ENCODE measurements at places on chromosomes 11 and 22.

DNA sequence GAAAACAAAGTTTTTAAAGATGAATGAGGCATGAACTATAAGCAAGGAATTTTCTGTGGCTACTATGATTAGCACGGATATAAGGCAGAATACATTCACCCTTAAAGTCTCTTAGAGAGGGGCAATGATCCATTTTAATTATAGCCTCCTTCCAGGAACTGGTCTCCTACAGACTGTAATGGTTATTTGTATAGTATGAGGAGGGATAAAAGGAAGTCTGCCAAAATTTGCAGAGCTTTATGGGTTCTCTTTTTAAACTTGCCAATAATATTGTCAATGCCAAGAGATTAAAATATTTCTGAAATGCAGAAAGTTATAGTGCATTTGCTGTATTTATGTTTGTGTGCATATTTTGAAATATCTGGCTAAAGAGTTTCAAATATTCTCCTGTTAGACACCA is 271.4 kb upstream of the LUZP2 start:
- DNase-seq: no peak

- no peak for DNase-seq
Observed at GRCh38 chr11:101840704-101841103, 74.1 kb upstream of the CEP126 start.

- DNase-seq: no peak
Observed at GRCh38 chr11:123219066-123219690, 24.1 kb upstream of the CLMP start.

DNA sequence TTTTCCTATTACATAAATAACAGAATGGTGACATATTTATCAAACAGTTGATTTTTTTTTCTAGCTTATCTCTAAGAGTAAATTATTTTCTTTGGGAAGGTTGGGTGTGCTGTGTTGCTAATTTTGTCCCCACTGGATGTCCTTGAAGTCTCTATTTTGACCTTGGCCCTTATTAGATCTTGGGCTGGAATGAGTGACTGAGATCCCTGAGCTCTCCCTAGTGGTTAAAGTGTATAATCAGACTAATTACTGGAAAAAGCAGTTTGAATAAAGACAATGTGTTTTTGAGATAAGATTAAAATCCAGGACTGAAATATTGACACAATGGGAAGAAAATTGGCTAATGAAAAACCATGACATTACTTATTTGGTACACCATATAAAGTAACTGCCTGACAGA is 56.1 kb downstream of the AASDHPPT start:
- DNase-seq: no peak

- no peak for DNase-seq
Observed at GRCh38 chr11:560305-561147, at the start of the genes LMNTD2 and RASSF7. LMNTD2 (minus strand) TSS chr11:560738; CDS start chr11:560716, 22 bp downstream. RASSF7 (plus strand) TSS chr11:560970; CDS start chr11:561769, 799 bp downstream.

GRCh38 chr11:69662021-69662698 is 13.0 kb downstream of the LTO1 start:
- DNase-seq: no peak

DNA sequence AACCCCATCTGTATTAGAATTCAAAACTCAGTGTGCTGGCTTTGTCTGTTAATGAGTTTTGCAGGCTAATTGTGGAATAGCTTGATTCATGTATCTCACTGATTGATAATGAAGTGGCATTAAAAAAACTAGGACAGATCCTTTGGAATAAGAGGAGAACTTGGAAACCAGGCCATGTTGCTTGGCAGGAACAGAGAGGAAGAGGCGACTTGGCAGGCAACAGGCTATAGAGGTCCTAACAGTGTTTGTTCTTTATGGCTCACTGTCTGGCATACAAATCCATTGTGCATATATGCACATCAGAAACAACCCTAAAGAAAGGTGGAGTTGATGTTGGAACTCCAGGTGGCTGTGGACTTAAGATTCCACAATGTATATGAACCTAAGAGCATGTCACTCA is 17.4 kb upstream of the OR9I1 start:
- DNase-seq: no peak

DNA sequence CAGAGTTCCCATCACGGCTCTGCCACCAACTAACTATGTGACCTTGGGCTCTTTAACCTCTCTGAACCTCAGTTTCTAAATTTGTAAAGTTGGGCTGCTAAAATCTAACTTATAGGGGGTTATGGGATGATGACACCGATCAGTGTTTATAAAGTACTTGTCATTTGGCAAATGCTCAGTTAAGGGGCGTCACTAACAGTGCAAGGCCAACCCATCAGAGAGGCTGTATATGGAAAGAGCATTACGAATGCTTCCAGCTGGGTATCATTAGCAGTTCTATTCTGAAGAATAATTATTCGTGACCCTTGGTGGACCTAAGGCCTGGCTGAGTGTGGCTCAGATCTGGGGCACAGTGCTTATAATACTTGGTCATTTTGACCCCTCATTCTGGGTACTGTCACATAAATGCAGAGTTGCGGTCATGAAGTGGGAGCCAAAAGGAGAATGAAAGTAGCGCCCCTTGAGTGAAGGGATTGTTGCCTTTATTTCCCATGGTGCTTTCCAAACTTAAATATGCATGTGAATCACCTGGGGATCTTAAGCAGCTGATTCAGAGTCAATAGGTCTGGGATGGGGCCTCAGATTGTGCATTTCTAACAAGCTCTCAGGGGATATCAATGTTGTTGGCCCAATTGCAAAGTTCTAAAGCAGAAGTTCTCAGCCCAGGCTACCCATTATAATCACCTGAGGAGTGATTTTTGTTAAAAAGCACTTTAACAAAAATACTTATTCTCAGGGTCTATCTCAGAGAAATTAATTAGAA is 115.8 kb downstream of the CSNK2A3 start:
- no peak for DNase-seq

DNA sequence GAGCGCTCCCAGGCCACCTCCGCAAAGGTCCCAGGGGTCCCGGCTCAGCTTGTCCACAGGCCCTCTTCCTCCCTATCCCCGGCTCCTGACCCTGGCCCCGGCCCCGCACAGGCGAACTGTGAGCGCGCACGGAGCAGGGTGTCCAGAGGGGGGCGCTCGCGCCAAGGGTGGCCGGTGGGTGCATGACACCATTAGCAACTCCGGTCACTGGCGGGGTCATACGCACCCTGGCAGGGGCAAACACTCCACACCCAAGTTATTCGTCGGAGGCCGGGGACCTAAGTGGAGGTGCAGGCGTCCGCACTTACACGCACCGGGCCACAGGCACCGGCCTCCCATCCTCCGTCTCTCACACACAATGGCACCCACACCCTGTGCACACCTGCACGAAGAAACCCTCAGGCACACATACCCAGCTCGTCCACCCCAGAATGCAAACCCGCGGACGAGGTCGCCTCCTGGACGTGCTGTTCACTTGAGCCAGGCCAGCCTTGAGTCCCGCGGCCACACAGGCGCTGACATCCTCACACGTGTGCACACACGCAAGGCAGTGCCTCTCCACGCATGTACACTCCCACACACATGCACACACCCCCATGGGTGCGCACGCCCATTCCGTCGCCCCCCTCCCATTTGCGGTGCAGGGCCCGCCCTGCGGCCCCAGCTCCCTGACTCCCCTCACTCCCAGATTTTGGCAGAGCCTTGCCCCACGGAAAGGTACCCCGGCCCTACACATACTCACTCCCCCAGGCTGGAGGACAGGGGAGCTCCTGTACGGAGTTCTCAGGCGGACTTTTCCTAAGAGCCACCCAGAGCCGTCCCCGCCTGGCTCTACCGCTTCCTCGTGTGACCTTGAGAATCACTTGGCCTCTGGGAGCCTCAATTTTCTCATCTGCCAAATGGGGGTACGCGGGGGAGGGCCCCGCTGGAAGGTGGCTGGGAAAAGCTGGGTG is at the start of gene RASGRP2:
Gene RASGRP2 (minus strand): TSS at position 552 of the 953 bp plus-strand sequence. CDS start 1,276 bp downstream, outside the sequence.
- DNase-seq: no peak

DNA sequence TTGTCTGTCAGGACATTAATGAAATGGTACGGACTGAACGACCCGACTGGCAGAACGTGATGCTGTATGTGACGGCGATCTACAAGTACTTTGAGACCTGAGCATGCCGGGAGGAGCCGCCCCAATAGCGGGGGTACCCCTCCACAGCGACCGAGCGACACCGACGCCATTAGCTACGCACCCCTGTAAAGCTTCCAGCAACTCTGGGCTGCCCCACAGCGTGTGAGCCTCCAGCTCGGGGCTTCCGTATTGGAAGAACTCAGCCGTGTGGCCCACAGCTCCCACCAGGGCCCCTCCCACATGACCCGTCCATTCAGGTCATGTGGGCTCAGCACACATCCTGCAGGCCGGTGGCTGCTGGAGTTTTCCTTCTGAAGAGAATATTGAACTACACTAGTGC is 12.9 kb upstream of the ADORA2A start:
- no peak for DNase-seq

DNA sequence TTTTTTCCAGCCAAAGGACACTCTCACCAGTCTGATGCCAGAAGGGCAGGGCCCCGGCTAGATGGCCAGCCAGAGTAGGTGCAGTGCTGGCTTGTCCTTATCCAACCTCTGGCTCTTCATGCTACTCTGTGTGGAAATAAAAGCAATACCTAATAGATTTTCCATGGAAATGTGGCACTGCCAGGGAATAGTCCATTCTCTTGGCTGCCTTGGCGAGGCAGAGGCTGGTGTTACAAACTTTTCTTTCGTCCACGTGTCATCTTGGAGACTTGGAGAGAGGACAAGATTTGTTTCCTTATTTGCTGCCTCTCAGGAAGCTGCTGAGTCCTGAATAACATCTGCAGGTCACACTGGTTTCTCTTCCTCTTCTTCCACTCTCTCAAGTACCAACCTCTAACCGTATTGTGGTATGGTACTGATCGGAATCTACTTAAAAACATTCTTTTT is 17.2 kb upstream of the C1QTNF4 start:
- no peak for DNase-seq

- DNase-seq: no peak
Observed at GRCh38 chr22:38941488-38941987, 15.9 kb upstream of the APOBEC3A start.

GRCh38 chr11:14582793-14583192 is 60.8 kb upstream of the PDE3B start:
- no peak for DNase-seq

- no peak for DNase-seq
Observed at GRCh38 chr11:73306069-73306841, 1.8 kb upstream of the ARHGEF17 start.

DNA sequence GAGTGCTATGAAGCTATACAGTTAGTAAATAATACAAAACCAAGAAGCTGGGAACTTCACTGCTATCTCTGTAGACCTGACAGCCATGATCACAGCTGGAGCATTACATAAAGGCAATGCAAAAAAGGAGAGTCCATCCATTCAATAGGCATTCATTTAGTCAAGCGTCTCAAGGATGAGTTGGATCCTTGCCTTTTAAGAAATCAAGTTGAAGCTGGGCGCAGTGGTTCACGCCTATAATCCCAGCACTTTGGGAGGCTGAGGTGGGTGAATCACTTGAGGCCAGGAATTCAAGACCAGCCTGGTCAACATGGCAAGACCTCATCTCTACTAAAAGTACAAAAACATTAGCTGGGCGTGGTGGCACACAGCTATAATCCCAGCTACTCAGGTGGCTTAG is 48.1 kb upstream of the ALKBH3 start:
- no peak for DNase-seq

- no peak for DNase-seq
Observed at GRCh38 chr11:79439410-79439885, 1.4 kb downstream of the TENM4 start.

DNA sequence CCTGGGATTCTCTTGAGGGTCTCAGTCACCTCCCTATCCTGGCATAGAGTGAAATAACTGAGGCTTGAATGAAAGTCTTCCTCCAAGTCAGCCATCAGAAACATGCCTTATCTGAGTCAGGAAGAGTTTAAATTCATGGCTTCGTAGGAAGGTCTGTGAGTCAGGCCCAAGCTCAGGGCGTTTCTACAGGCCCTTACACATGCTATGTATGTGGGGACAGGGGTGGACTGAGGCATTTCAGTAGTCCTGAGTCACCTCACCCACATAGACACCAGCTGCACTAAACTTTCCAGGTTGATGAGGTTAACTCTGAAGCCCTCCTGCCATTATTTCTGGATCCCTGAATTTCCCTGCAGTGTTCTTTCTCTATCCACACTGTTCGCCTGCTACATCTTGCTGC is 134.6 kb upstream of the RCN1 start:
- no peak for DNase-seq

DNA sequence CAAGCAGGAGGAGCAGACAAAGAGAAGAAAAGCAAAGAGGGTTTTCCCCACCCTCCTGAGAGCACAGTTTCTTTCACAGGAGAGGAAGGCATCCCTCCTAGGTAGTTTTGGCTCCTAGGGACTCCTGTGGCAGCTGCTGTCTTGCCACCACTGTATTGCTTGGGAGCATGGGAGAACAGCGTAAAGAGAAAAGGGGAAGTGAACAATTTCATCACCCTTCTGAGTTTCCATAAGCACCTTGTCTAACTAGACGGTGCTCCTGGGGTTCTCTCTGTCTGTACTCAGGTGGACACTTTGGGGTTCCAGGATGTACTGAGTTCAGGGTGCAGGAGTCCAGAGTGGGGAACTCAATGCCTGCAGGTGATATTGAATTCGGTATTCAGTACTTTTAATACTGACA is 1430.5 kb downstream of the TBC1D22A start:
- no peak for DNase-seq

- no peak for DNase-seq
Observed at GRCh38 chr11:62850911-62851806, 11.8 kb upstream of the WDR74 start.

DNA sequence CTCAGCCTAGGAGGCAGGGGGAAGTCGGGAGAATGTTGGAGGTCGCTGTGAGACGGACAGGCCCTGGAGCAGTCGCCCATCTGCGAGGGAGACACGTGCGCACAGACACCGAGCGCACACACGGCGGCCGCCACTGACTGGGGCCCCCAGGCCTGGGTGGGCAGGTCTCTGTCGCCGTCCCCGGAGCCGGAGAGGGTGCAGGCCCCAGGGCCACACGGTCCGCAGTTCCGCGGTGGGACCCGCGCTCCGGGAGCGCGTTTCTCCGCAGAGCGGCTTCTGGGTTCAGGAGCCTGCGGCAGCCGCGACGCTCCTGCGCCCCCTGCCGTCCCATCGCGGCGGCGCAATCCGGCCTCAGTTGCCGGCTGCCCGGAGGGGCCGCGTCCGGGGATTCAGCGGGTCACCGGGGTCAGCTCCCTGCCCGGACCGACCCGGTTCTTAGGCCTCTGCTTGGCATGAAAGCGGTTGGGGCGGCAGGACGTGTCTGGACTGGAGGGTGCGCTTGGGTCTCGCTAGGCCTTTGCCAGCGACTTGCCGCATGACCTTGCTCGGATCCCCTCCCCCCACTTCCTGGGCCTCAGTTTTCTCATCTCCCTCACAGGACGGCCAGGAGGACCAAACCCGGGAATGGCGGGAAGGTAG is 31.2 kb downstream of the PDE2A start:
- DNase-seq: no peak

GRCh38 chr11:74265256-74265655 is 46.2 kb downstream of the P4HA3 start:
- DNase-seq: no peak

GRCh38 chr11:3156661-3157311 is 8.3 kb downstream of the OSBPL5 start:
- no peak for DNase-seq

- no peak for DNase-seq
Observed at GRCh38 chr22:30078320-30079311, 1.6 kb upstream of the HORMAD2 start.

DNA sequence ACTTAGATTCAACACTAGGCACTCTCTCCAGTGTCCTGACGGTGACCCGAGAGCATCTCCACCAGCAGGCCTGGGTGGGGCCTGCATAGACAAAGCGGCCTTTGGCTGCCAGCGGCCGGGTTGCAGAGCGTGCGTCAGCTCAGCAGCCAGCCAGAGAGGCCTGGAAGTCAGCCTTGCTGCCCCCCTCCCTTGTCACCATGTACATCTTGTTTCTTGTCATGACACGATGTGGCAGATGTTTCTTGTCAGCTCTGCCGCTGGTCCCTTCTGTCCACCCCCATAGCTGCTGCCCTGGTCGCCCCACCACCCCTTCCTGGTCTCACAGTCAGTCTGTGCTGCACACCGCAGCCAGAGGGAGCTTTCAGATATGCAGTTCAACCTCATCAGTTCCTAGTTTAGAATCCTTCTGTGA is 33.1 kb upstream of the CBX7 start:
- DNase-seq: no peak
